Breast epithelium (tissue), 4 donors: ENCODE measurements at places on chromosomes 4 and X. TPM values are rescaled to one million over a fixed set of nuclear protein-coding genes. Genes with fewer than 3 reads are reported as not detected.

DNA sequence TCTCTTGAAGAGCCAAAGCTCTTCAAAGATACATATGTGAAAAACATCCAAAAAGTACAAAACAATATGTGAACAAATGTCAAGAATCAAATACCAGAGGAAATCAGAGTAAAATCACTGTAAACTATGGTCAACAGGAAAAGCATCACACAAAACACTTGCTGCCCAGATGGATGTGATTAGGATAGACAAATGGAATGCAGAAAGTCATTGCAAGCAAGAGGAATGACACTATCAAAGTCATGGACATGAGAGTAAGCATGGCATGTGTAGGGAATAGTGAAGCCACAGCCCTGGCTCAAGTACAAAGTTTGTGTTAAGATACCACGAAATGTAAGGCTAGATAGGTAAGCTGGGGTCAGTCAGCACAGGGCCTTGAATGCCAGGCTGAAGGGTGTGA, 37.7 kb downstream of the CLDN2 start:
- no peak overlapping the region for H3K27ac ChIP-seq
- no peaks in the 10 kb centered on the region for H3K36me3 ChIP-seq
- no peaks in the 10 kb centered on the region for H3K4me1 ChIP-seq
- H3K4me3 ChIP-seq: no peak overlapping the region
- DNase-seq: no peak

Gene SRPK3
- 1.5 TPM for total RNA-seq

GRCh38 chr4:67933038-67933437, 30.3 kb downstream of the TMPRSS11A start:
- no peak overlapping the region for H3K4me3 ChIP-seq
- H3K4me1 ChIP-seq: no peaks in the 10 kb centered on the region
- H3K27me3 ChIP-seq: no peaks in the 10 kb centered on the region
- DNase-seq: no peak
- H3K36me3 ChIP-seq: no peaks in the 10 kb centered on the region

- peak; percentile 27 for DNase-seq
- H3K27ac ChIP-seq: peak overlapping the region; percentile 93
- H3K4me3 ChIP-seq: peak overlapping the region; percentile 77
- peaks cover 29% of the 10 kb centered on the region for H3K27me3 ChIP-seq
- H3K36me3 ChIP-seq: no peaks in the 10 kb centered on the region
These were observed 1.4 kb upstream of the RPS6KA3 start for GRCh38 chrX:20267931-20268701.

DNA sequence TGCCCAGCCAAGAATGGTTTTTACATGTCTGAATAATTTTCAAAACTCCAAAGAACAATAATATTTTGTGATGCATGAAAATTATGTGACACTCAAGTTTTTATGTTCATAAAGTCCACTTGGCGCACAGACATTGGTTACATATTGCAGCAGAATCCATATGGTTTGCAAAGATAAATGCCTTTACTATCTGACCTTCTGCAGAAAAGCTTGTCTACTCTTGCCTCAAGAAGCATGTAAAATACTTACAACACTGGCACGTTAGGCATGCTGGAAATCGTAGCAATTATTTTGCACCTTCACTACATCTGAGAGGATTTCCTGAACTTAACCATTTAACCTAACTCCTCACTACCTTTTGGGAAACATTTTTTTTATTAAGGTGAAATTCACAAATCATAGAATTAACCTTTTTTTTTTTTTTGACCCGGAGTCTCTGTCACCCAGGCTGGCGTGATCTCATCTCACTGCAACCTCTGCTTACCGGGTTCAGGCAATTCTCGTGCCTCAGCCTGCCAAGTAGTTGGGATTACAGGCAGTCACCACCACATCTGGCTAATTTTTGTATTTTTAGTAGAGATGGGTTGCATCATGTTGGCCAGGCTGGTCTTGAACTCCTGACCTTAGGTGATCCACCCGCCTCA, 3.5 kb upstream of the XG start:
- no peak for DNase-seq
- H3K27ac ChIP-seq: no peak overlapping the region
- no peaks in the 10 kb centered on the region for H3K4me1 ChIP-seq
- no peak overlapping the region for H3K4me3 ChIP-seq

DNA sequence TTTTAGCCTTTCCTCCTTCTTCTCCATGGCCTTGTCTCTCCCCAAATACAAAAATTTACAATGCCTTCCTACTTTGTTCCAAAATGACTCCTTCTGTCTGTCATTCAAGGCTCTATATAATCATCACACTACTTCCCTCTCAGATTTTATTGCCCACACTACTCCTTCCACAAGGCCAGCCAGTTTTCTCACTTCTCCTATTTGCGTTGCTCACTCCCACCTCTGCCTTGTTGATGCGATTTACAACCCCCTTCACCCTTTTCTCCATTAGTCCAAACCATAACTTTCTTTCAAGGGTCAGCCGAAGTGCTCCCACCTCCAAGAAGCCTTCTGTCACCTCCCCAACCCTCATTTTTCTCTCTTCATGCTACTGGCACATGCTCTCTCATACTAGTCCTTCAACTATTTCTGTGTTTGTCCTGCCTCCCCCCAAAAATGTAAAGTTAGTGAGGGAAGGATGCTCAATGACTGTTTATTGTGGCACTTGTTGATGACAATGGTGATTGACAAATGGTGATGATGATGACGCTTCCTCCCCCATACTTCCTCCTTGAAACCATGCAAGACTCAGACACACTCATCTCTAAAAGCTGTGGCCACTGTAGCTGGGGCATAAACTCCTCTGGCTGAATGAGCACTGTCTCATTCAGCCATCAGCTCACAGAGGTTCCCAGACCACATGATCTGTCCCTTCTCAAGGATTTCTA, 2.7 kb upstream of the XKRX start:
- DNase-seq: no peak
- no peaks in the 10 kb centered on the region for H3K27me3 ChIP-seq
- H3K27ac ChIP-seq: no peak overlapping the region
- no peak overlapping the region for H3K4me3 ChIP-seq
- H3K36me3 ChIP-seq: no peaks in the 10 kb centered on the region
- H3K4me1 ChIP-seq: no peaks in the 10 kb centered on the region

DNA sequence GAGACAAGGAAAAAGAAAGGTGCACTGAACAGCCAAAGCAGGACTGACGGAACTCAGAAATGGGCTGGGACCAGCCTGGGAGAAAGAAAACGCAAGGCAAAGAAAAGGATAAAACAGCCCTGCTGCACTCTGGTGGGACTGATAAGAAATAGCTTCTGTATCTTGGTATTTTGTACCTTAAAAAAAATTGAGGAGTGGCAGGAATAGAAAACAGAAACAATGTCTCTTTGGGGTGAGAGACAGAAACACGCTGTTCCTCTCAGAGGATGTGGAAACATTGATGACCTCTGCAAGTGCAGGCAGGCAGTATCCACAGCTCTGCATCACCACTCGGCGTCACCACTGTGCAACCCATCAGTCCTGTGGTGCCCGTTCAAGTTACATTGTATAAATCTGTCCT, 152.5 kb upstream of the SPRY1 start:
- H3K36me3 ChIP-seq: no peaks in the 10 kb centered on the region
- H3K27me3 ChIP-seq: no peaks in the 10 kb centered on the region
- DNase-seq: no peak

Gene TCEAL1
- 60.8 TPM for total RNA-seq

Gene KLHL2
- 60.4 TPM for total RNA-seq

Gene LDB2
- total RNA-seq: 34.5 TPM

Gene USP51
- 1.9 TPM for total RNA-seq

DNA sequence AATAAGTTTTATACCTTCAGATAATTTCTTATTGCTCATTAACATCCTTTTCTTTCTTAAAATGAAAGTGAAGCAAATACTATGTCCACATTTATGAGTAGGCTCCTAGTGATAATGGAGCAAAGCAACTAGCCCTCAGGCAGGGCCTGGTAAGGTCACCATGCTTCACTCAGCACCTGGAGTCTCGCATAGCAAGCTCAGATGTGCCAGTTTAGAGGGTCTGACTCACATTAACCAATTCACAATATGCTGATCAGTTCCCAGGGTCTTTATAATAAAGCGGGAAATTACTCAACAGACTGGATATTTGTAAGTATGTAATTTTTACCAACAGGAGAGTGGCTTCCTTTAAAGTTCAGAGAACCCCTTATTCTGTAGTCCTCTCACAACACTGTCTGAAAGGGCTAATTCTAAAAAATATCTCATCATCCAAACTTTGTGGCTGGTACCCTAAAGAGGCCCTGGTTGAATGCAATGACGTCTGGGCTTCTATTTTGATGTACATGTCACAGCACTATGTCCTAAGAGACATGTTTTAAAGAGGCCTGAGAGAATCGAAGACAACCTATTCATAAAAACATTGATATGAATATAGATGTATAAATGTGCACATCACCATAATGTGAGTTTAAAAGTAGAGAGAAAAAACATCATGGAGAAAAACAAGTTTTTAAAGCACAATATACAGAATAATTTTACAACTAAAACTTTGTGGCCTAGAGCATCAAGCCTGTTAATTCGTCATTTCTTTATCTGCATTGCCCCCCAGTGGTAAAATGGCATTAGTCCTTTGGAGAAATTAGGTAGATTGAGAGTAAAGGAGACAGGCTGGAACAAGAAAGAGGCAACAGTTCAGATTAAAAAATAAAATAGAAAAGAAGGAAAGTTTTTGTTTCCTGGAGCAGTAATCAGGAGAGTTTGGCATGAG, 44.3 kb downstream of the IL21 start:
- DNase-seq: no peak
- no peak overlapping the region for H3K27ac ChIP-seq
- H3K27me3 ChIP-seq: no peaks in the 10 kb centered on the region

Gene CYBB
- 23.5 TPM for total RNA-seq
